NCI-H446 treated with DMSO at 0.1 percent for 48 hours (cell line): ENCODE measurements at places on chromosomes 6 and 20.

GRCh38 chr20:3452690-3453089 is 18.1 kb upstream of the ATRN start:
- no peak for DNase-seq

- DNase-seq: peak; percentile 23
Observed at GRCh38 chr20:14449323-14449722, 111.9 kb upstream of the FLRT3 start.

DNA sequence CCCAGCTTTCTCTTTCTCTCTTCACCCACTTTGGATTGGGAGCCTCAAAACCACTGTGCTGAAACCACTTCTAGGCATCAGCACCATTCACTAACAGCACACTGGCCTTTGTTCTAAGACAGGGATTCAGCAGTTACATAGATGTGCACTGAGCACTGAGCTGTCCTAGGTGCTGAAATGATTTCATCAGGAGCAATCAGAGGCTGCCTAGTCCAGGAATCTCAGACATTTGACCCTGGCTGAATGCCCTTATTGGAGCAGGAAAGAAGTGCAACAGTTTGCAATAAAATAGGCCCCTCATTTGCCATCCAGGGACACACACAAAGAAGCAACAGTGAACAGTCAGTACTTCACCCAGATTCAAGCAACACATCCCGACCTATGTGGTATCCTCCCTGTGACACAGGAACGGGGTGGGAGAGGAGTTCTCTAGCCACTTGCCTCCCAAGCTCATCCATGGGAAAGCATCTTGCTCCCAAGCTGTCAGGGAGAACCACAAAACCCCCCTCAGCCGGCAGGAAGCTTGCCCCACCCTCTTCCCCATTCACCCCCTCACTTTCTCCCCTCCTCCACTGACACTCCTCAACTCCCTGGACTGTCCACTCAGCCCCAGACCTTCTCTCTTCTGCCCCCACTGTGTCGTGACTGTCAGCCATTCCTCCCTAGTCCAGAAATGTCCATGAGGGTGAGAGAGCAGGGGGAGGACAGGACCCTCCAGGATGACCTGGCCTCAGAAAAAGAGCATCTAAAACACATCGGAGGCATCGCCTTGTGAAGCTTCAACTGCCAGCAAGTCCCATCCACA is 304.4 kb downstream of the PREX1 start:
- DNase-seq: no peak

GRCh38 chr6:101597693-101598092 is 204.2 kb downstream of the GRIK2 start:
- DNase-seq: no peak

DNA sequence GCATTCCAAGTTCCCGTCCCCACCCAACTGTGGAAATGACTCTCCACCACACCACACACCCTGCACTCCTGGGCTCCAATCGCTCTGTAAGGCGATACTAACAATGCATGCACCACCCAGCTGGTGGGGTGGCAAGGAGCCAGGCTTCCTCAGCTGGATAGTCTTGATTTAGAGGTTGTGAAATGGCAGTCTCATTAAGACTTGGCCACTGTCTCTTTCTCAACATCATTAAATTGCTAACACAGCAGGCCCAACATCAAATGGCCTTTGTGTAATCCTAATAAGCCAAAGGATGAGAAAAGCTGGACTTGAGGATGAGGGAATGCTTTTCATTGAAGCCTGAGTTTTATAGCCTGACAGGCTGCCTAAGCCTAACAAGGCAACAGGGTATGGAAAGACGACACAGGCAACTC is 223.7 kb downstream of the GMDS start:
- DNase-seq: peak; percentile 91

- no peak for DNase-seq
Observed at GRCh38 chr20:47876311-47877088, 91.2 kb upstream of the SULF2 start.

DNA sequence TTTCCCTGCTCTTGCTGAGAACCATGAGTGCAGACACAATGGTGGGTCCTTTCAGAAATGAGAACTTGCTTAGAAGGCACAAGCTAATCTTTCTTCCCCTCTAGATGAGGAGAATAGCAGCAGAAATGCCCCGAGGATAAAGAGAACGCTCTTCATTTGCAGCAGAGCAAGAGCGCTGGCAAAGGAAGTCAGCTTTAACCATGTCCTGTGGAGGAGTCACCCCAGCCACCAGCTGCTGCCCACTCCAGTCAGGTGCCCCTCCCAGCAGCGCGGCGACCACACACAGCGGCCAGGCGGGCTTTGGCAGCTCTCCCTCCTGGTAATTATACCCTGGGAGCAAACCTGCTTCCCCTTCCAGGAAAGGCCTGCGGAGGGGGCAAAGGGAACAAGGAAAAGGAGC is 42.4 kb upstream of the EMILIN3 start:
- DNase-seq: peak; percentile 70

GRCh38 chr6:148311966-148312669 is 30.5 kb upstream of the SASH1 start:
- no peak for DNase-seq
